HS-5 (cell line): ENCODE measurements at places on chromosomes 2 and 18.
A peak's percentile ranks its signal among the peaks of the same experiment; 100 is the strongest.

GRCh38 chr2:225998116-225998515 is 598.6 kb downstream of the NYAP2 start:
- DNase-seq = no peak

- no peak for DNase-seq
These were observed 62.4 kb upstream of the ATIC start for GRCh38 chr2:215249501-215249900.

GRCh38 chr2:160224060-160224459 is 24.0 kb upstream of the ITGB6 start:
- DNase-seq = peak; percentile 82

GRCh38 chr18:23302851-23303527 is 150.1 kb upstream of the RIOK3 start:
- DNase-seq = peak; percentile 93

DNA sequence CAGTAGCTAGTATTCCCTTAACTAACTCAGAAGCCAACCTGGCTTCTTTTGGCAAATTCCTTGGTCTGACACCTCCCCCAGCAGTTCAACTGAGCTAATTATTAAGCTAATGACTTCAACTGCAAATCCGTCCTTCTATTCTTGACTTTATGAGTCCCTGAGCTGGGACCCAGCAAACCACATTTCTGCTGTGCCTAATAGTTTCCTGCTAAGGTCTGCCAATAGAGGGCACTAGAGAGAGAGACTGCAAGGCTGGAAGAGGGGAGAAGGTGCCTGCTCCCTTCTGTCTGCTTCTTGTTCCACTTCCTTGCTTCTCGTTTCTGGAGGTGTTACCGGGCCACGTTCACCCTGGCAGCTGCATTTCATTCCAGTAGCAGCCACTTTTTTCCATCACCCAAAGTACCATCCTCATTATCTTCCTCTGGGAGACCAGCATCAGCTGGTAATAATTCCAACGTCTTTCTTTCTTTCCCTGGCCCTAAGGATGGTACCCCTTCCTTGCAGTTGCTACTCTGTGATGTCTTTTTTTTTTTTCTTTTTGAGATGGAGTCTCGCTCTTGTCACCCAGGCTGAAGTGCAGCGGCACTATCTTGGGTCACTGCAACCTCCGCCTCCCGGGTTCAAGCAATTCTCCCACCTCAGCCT is 352.0 kb downstream of the TNS1 start:
- DNase-seq = no peak

- DNase-seq = no peak
These were observed 88.0 kb downstream of the ACTR3 start for GRCh38 chr2:113977660-113978523.

GRCh38 chr18:69985239-69985638 is 37.6 kb upstream of the CD226 start:
- no peak for DNase-seq

- DNase-seq = no peak
These were observed 26.5 kb downstream of the KIF1A start for GRCh38 chr2:240793313-240794177.

GRCh38 chr18:40159141-40160017 is 1795.7 kb upstream of the PIK3C3 start:
- peak; percentile 22 for DNase-seq

DNA sequence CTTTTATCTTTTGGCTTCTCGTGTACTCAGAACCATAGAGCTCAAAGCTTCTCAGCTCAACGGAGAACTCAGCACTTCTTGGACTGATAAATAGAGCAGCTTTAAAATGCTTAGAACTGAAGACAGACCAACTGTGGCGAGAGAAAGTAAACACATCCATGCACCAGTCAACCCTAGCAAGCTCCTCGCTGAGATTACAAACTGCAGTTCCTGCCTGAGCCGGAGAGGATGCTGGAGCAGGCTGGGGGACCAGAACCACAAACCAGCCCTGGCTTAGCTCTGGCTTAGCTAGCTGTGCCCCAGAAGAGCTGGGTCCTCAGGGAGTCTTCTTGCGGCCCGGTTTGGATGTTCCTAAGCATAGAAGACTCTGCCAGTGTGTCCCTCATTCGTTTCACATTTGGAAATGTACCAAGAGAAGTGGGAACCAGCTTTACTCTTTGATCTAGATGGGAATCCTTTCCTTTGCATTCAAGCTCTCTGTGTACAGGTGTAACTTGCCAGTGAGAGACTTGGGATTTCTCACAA is 5.6 kb downstream of the PAX8 start:
- DNase-seq = no peak

DNA sequence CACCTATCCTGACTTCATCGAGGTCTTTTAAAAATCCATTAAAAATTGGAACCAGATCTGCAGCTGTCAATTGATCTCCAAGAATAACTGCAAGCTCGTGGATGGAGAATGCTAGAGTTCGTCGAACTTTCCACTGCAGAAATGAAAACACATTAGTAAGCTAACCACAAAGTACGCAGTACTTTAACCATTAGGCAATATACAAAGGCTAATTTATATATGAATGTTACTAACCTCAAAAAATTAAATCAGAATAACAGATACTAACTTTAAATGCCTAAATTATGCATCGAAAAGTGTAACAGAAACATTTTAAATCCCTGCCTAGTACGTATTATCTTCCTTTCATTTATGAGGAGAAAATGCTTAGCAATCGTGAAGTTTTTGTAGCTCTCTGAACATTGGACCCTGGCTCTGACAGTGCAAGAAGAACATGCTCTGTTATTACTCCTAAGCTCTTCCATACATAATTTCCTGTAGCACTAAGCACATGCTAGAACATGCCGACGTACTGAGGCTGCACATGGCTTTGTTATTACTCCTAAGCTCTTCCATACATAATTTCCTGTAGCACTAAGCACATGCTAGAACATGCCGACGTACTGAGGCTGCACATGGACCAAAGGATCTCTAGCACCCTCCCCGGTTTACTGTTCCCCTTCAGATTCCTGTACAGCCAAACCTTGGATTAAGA is 57.0 kb downstream of the PPP4R1 start:
- no peak for DNase-seq

DNA sequence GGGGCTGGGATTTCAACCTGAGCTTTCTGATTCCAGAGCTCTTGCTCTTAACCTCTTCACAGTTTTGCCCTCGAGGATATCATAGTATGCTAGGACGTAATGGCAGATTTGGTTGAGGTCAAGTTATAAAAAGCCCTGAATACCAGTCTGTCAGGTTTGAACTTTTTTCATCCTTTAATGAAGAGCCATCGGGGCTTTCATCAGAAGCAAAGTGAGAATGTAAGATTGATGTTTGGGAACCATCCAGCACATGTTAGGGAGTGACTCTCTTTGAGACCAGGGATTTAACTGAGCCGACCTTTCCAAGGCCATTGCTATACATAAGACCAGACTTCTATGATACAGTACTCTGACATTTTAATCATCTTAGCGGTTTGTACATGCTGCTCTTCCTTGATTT is 142.5 kb downstream of the TTC27 start:
- no peak for DNase-seq

DNA sequence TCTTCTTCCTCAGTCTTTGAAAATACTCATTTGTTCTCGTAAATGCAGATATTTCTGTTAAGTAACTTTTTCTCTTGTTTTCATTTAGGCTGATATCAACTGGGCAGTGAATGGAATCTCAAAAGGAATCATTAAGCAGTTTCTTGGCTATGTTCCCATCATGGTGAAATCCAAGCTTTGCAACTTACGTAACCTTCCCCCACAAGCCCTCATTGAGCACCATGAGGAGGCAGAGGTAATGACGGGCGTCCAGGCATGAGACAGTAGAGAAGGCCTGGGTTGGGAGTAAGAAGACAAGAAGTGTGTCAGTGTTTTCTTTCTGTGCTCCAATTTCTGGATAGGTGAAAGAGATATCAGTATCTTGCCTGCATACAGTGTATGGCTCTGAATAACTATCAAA is 5.1 kb downstream of the POLR1B start:
- no peak for DNase-seq

- DNase-seq = peak; percentile 32
These were observed 443.9 kb downstream of the PID1 start for GRCh38 chr2:228827056-228827700.

- peak; percentile 15 for DNase-seq
These were observed 402.4 kb downstream of the SATB2 start for GRCh38 chr2:199055336-199055735.

- no peak for DNase-seq
These were observed 1.4 kb downstream of the SPATS2L start for GRCh38 chr2:200307724-200308545.

- no peak for DNase-seq
These were observed 8.7 kb downstream of the CYRIA start for GRCh38 chr2:16656784-16657391.

DNA sequence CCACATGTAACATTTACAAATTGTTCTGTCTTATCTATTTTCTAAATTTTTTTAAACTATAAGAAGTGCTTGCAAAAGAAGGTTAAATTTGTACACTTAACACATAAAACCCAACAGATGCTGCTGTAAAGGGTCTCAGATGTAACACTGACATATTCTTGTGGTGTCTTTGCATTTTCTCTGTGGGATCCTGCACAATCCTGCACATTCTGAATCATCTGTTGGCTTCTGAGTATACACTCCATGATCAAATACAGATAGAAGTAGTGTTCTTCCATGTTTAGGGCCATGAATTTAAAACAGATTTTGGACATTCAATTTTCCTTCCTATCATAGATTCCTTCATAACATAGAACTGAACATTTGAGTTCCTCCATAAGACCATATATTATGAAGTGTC is 89.0 kb downstream of the SPRED2 start:
- no peak for DNase-seq

GRCh38 chr2:239355139-239355538 is 45.7 kb downstream of the HDAC4 start:
- DNase-seq = no peak

DNA sequence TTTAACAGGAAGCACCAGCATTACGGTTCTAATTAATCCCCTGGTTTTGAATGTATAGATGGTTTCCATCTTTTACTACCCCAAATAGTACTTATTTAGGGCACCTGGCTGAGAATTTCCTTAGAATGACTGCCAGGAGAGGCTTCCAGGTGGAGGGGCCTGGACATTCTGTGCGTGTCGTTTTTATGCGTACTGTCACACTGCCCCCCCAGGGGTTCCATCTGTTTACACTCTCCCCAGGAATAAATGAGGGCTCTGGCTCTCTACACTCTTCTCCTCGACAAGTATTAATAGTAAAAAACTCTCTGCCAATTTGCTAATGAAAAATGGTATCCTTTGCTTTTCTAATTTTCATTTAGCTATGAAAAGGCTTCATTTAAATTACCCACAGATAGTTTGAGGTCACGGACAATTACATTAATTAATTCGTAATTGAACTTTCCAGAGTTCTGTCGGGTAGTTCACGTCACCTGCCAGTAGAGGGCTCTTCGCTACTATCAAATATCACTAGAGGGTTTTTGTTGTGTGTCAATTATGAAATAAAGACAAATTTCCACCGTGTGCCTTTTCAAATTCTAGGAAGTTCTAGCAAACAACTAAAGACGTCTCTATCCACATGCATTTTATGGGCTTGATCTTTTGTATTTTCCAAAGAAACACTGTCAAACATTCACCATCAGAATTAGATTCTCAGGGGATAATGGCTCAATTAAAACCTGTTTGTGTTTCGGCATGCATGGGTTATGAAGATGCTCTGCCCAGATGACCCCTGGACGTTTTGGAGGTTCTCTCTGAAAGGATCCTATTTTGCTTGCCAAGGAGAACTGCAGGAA is 88.8 kb upstream of the ASB18 start:
- DNase-seq = no peak

DNA sequence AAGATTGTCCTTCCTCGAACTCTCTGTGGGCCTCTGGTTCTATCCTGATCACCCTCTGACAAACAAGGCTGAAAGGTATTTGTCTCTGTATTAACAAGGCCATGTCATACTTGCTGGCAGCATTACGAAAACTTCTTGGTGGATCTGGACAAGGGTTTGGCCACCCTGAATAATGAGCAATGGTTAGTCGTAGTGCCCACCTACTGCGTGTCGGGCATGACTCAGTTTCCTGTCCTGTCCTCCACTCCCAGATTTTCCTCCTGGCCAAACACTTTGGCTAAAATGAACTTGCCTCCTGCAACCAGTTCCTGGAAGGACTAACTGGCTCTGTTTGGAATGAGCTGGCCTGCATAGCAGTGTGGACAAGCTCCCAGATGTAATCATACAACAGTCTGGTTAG is 198.5 kb upstream of the SMIM21 start:
- no peak for DNase-seq

DNA sequence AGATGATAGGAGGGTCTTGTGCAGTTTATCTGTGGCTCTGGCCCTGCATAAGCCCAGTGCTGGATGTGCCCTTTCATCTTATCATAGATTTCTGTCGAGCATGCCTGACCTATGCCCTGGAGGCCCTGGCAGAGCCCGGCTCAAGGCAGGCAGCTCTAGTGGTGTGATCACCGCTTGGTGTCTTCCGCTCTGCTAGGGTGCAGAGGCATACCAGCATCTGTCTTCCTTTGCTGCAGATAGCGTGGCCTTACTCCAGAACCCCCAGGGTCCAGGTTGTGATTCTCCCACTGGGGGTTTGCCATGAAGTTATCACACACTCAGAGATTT is 13.7 kb upstream of the TRAF3IP1 start:
- DNase-seq = no peak

DNA sequence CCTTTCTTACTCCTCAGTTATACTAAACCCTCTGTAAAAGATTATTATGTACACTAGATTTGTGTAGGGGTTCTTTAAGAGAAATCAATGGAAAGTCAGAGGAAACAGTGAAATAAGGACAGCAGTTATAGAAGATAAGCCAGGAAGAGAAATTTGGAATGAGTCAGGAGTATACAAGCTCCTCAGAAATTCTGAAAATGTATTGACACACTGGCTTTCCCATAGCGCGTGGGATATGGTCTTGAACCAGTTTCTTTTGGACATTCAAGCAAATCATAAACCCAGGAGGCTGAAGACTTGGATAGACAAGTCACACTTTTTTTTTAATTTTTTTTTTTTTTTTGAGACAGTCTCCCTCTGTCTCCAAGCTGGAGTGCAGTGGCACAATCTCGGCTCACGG is 316.1 kb upstream of the MMADHC start:
- DNase-seq = no peak

DNA sequence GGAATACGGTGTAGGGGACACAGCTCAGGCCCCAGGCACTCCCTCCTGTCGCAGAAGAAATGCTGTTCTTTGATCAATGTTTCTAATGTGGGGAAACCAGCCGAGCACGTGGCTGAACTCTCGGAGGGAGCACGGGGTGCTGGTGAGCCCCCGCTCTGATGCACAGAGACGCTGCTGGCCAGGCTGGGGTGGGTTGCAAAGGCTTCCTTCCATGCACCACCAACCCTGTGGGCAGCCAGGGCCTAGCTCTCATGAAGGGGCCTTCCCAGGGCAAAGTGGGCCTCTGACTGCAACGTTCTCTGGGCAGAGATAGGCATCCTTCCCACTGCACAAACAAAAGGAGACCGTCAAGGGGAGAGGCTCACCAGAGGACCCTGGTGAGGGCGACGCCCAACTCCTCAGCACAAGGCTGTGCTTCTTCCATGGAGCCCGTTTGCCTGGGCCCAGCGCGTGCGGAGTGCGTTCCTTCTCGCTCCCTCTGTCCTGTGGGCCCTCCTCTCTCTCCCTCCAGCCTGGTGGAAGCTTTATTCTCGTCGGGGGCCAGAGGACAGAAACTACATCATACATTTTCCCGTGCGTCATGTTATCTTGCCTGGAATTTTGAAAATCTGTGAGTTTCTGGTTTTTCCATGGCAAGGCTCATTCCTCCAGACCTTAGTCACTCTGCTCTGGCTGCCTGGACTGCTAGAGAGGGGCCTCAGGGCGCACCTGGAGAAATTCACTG is 61.1 kb upstream of the SP3 start:
- no peak for DNase-seq

GRCh38 chr18:49677762-49678413 is 116.0 kb downstream of the LIPG start:
- no peak for DNase-seq

GRCh38 chr18:30828700-30829099 is 213.8 kb downstream of the DSC3 start:
- no peak for DNase-seq

- no peak for DNase-seq
These were observed 61.9 kb upstream of the BZW1 start for GRCh38 chr2:200749631-200750322.
